ENCODE measurements at places on chromosomes 5 and 9. TPM values are rescaled to one million over a fixed set of nuclear protein-coding genes. Genes with fewer than 3 reads are reported as not detected.

Gene MSX2
- not detected for total RNA-seq

- no peak for DNase-seq
These were observed 11.3 kb downstream of the PRLR start for GRCh38 chr5:35218981-35219380.

GRCh38 chr5:5497152-5497788 lies 74.8 kb downstream of the ICE1 start:
- DNase-seq = peak; percentile 28

DNA sequence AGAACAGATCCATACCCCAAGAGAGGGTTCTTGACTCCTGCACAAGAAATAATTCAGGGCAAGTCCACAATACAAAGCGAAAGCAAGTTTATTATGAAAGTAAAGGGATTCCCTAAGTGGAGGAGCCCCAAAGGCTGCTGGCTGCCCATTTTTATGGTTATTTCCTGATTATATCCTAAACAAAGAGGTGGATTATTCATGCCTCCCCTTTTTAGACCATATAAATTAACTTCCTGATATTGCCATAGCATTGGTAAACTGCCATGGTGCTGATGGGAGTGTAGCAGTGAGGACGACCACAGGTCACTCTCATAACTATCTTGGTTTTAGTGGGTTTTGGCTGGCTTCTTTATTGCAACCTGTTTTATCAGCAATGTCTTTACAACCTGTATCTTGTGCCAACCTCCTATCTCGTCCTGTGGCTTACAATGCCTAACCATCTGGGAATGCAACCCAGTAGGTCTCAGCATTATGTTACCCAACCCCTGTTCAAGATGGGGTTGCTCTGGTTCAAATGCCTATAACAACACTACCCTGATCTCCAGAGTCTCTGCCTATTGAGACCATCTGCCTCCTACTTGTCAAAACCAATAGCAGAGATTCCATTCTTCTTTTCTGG lies 154.4 kb upstream of the GRAMD2B start:
- no peak for DNase-seq
